ENCODE measurements at places on chromosomes 2 and 18.

GRCh38 chr2:78353168-78353567, 672.3 kb upstream of the REG3G start:
- DNase-seq = no peak

DNA sequence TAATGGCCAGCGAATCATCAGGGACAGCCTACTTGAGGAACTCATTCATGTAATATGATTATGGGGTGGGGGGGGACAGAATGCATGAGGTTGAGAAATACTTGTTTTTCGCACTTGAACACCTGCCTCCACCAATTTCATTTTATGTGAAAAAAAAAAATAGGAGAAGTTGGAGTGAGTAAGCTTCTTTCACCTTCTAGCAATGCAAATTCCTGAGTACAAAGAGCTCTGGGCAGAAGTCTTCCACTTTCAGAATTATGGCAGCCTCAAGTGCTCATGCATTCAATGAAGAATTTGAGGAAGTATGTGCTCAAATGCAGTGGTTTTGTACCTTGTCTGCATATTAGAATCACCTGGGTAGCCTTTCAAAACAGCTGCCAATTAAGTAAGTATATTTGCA, 40.1 kb upstream of the GPD2 start:
- no peak for DNase-seq

- DNase-seq = no peak
Observed at GRCh38 chr2:1186421-1186820, 226.8 kb upstream of the TPO start.

GRCh38 chr2:2547451-2547850, 216.4 kb upstream of the MYT1L start:
- no peak for DNase-seq

DNA sequence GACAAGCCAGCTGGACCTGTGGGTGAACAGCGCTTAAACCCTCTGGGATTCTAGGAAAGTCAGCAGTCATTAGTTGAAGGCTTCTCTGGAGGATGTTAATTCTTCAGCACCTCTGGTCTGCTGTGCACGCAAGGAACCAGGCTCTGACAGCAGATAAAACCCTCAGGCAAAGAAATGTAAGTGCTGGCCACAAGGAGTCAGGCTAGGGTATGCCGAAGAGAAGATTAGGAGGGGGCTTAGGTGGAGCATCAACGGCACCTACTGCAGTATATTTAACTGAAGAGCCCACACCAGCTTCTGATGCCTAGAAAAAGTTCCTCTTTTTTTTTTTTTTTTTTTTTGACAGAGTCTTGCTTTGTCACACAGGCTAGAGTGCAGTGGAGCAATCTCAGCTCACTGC, 304.2 kb upstream of the MC4R start:
- DNase-seq = no peak

GRCh38 chr2:48356701-48357325, 173.1 kb upstream of the STON1 start:
- peak; percentile 15 for DNase-seq

DNA sequence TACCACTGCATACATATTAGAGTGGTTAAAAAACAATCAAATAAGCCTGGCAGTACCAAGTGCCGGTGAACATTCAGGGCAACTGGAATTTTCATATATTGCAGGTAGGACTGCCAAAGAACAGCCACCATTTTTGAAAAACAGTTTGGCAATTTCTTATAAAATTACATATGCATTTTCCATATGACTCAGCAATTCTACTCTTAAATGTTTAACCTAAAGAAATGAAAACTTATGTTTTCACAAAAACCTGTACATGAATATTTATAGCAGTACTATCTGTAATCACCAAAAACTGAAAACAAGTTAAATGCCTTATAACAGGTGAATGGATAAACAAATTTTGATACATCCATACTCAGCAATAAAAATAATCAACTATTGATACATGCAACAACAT, 39.9 kb downstream of the CTAGE1 start:
- DNase-seq = no peak

DNA sequence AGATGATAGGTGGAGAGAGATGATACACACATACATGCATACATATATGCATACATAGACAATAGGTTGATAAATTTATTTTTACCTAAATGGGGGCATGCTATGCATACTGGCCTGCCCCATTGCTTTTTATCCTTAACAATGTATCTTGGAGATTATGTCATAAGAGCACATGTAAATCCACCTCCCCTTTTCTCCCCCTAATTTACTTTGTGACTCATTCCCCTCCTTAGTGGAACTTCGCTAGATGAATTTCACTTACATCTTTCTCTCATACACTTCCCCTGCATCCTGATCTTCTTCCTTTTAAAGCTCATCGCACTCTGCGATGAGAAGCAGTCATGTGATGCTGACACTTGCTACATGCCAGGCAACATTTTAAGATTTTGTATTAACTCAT, 223.6 kb downstream of the C1D start:
- no peak for DNase-seq

DNA sequence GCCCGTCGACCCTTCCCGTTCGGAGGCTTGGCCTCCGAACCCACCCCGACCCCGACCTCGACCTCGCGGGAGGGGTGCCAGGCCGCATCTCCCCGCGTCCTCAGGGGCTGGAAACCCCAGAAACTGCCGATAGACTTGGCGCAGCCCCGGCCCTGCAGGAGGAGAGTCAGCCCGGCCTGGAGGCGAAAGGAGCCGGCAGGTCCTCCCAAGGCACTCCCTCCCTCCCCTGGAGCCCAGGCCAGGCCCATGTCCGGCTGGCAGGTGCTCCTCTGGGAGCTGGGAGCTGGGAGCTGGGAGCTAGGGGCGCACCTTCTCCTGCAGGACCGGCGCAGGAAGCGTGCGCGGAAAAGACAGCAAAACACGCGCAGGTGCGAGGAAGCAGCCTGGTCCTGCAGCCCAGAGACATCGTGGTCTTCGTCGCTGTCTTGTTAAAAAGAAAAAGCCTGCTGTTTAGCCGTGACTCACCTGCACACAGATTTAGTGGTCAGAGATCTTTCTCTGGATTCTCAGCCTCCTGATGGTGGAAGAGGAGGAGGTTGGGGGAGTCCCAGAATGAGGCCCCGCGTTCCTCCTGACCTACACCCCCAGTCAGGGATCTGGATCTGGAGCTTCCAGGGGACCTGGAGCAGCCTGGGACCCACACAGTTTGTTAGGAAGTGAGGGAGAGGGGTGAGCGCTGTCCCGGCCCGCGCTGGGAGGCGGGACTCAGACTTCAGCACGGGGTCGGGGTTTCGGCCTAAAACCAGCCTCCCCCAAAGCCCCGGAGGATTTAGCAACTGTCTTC, 660 bp upstream of the MBP start:
- DNase-seq = no peak

DNA sequence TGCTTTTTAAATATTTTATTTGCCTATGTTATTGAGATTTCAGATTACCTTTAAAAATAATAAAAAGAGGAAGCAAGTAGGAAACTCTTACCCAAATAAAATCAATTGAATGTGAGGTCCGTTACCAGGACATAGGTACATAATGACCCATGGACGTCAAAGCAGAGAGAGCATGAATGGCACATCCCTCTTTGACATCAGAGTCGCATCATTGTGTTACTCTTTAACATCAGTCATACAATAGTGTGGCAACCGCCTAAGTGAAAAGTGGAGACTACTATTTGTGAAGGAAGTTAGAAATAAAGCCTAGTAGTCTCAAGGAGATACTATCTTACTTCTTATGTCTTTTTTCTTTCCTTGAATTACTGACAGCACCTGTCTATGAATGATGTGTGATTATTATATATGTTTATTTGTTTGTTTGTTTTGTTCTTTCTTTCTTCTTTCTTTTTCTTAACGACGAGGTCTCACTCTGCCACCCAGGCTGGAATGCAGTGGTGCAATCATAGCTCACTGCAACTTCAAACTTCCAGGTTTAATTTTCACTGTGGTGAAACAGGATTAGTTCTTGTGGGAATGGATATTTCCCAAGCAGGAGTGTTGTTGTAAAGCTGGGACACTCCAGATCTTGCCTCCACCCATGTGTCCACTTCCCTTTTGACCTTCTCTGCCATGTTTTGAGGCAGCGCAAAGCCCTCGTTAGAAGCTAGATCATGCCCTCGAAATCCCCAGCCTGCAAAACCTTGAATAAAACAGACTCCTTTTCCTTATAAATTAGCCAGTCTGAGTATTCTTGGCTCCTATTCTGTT, 407.2 kb upstream of the NETO1 start:
- no peak for DNase-seq

DNA sequence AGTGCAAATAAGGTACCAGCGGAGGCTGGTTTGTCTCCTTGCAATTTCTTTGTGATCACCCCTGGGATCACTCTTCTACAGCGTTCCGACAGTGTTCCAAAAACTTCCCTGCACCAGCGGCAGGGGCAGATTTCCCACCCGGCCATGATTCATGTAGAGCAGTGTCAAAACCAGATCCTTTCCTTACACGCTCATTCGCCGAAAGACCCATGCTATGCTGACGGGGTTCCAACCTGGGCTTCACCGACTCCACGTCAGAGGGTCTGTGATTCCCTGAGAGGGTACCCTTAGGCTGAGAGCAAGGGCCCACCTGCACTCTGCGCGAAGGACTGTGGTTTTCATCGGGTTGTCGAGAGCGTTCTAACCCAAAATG, 423 bp upstream of the TTC27 start:
- DNase-seq = no peak

DNA sequence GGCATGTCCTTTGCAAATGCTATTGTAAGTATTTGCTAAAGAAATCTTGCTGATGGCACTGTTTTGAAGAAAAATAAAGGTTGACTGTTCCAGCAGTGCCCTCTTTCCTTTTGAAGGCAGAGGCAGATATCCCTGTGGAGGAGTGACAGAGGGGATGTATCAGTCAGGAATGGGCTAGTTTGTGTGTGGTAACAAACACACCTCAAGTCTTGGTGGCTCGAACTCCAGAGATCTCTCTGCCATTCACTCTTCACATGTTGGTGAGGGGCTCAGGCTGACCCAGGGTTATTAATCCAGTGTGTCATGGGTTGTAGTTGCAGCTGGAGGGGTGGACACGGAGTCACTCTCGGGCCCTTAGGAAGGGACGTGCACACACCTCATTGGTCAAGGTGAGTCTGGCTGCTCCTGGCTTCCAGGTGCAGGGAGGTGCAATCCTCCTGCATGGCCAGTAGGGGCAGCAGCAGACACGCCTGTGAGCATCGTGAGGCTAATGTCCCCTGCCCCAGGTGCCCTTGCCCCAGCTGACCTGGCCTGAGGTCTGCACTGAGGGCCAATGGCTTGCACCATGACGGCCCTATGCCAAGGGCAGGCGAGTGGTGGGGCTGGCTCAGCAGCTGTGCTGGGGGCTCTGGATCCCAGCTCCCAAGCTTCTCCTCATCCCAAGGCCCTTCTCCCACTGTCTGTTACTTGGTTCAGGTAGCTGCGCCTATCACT, 146.5 kb downstream of the ASB1 start:
- DNase-seq = no peak

- DNase-seq = no peak
Observed at GRCh38 chr2:74205596-74205995, 7.2 kb downstream of the MTHFD2 start.
